GM23248 (cell line): ENCODE measurements at places on chromosomes 16 and 17.

DNA sequence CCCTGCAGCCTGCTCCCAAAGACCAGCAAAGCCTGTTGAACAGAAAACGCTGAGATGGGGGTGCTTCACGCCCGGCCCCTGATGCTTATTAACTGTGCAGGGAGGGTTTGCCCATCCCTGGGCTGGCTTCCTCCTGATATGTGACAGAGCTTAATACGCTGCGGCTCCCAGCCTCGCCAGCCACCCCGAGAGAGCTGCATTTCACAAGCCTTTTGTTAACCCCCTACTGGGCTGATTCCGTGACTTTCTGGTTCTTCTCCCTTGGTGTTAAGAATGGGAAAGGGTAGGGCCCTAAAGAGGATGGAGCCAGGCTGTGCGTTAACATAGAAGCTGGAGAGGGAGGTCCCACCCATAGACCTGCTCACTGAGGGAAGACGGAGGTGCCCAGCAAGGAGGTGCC is 211.8 kb downstream of the ENGASE start:
- DNase-seq, result no peak

GRCh38 chr16:58459344-58460218 is 40.4 kb upstream of the NDRG4 start:
- DNase-seq, result peak; percentile 76

DNA sequence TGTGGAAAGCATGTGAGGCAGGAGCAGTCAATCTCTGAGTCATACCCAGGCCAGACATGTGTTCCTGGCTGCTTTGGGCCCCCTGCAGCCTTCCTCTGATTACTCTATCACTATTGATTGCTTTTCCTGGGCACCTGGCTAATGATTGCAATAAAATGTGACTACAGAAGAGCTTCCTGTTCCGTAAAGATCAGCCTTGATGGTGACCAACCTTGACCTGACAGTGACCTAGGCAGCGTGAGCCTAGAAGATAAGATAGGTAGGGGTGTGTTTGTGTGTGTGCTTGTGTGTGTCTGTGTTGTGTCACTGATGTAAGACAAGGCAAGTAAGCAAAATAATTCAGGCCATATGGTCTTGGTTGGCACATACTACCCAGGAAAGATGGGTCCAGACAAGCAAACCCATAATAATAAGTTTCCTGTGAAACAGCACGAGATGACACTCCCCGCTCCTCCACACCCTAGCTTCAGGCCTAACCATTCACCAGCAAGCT is 367.7 kb upstream of the CDH11 start:
- peak; percentile 19 for DNase-seq

GRCh38 chr16:2820836-2821486 is 3.9 kb downstream of the PRSS21 start:
- no peak for DNase-seq

DNA sequence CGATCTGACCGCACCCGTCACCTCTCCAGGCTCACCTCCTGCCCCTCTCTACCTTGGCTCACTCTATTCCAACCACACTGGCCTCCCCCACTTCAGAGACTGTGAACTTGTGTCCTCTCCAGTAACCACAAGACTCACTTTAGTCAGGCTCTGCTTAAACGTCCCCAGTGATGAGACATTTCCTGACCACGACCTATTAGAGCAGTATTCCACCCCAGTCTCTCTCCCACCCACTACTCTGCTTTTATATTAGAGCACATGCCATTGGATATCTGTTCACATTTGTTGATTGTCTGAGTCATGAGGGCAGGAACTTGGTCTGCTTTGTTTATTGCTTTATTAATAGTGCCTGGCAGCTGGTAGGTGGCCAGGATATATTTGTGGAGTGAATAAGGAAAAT is 20.1 kb downstream of the COX11 start:
- peak; percentile 90 for DNase-seq

DNA sequence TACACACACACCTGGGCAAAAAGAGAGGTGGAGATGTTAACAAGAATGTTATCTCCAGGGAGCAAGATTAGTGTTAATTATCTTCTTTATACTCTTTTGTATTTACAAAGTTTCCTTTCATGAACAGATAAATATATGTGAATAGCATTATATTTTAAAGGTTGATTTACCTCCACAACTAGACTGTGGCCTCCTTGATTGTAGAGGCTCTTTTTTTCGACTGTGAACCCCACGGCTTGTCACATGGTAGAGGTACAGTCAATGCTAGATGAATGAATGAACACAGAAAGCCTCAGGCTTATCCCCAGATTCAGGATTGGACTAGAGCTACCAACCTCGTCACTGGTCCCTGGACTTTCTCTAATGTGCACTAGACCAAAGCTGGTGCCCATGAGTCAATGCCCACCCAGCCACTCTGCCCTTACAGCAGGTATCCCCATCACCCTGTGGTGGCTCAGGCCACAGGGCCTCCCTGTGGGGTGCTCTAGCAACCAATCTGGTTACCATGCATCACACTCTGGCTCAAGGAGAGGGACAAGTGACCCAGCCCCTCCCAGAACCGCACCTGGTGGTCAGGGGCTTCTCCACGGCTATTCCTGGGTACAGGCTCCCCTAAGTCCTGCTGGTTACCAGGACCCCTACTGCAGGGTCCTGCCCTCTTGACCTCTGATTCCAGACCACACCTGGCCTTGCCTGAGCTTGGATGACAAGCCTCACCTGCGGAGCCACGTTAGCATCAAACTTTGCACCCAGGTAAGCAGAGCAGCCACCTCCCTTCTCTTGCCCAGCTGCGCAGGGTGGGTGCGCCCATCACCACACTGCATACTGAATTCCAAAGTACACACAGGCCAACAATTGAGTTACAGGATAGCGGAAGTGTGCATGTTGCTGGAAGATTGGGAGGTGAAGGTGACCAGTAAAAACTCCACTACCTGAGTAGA is 101.0 kb downstream of the CDYL2 start:
- no peak for DNase-seq

DNA sequence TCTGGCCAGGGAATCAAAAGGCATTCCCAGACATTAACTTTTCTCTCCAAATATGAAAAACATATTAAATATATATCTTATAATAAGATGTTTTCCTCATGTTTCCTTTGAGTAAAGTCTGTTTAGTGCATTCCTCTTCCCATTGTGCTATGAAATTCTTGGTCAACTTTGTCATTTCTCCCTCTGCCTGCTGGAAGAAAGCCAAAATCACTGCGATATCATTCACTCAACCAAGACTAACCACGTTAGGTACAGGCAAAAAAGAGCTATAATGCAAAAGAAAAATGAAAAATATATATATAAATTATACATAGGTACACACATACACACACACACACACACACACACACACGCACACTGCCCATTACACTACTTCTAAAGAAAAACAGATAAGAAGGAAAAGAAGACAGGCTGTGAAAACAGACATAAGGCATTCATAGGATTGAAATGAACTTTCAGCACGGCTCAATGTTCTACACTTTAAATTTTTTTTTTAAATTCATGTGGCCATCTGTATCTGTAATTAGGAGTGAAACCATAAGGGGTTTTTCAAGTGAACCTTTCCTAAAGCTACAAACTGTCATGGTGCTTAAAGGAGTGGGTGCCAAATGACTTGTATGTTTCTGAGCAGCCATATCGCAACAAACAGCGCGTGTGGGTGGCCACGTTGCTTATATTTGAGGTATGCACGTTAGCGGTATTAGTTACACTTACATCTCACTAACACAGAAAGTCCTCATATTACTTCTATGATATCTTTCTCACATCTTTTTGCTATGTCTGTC is 71.6 kb upstream of the PSMD7 start:
- peak; percentile 6 for DNase-seq

DNA sequence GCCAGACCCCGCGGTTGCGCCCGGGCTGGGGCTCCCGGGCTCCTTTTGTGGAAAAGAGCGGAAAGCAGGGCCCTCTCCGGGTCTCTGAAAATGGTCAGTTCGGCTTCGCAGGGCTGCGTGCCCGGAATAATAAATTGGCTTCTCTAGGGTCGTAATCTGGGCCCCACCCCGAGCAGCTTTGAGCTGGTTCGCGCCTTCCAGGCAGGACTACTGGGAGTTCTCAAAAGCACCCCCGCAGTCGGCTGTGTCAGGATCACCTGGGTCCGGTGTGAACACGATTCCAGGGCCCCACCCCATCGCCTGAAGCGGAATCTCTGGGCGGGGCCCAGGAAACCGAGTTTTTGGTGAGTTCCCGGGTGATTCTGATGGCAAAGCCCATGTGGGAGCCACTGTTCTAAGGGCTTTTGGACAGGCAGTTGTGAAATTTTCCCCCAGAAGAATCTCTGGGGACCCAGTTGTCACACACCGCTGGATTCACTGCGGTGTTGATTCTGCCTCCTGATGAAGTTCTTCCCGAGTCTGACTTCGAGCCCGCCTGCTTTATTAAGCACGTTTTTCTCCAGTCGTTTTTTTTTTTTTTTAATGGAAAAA is 77.0 kb downstream of the MRC2 start:
- DNase-seq, result peak; percentile 53

DNA sequence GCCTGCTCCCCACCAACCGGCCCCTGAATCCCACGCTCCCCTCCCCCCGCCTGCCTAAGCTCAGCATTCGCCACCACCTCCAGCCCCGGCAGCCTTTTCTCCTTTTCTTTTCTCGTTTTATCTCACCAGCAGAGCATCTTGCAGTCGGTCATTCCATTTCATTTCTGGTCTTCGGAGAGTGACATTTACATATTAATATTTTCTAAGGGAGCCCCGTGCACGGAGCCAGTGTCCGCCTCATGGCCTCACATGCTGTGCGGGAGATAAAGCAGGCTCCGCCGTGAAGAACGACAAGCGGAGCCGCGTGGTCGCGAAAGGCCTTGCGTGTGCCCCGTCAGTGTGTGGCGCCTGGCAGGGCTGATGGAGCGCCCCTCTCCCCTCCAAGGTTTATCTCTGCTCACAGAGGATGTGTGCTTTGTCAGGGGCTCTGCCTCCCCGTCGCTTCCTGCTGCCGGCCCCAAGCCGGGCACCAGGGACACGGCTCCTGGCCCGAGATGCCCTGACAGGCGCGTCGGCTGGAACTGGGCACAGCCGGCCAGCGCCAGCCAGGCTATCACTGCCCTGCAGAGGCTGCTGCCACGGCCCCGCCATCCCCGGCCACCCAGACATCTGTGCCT is 95.5 kb upstream of the GSE1 start:
- DNase-seq, result no peak

- DNase-seq, result no peak
Measured at GRCh38 chr17:63644846-63645245, 22.6 kb downstream of the MAP3K3 start.

- no peak for DNase-seq
Measured at GRCh38 chr16:26762594-26762993, 304.1 kb upstream of the C16orf82 start.

DNA sequence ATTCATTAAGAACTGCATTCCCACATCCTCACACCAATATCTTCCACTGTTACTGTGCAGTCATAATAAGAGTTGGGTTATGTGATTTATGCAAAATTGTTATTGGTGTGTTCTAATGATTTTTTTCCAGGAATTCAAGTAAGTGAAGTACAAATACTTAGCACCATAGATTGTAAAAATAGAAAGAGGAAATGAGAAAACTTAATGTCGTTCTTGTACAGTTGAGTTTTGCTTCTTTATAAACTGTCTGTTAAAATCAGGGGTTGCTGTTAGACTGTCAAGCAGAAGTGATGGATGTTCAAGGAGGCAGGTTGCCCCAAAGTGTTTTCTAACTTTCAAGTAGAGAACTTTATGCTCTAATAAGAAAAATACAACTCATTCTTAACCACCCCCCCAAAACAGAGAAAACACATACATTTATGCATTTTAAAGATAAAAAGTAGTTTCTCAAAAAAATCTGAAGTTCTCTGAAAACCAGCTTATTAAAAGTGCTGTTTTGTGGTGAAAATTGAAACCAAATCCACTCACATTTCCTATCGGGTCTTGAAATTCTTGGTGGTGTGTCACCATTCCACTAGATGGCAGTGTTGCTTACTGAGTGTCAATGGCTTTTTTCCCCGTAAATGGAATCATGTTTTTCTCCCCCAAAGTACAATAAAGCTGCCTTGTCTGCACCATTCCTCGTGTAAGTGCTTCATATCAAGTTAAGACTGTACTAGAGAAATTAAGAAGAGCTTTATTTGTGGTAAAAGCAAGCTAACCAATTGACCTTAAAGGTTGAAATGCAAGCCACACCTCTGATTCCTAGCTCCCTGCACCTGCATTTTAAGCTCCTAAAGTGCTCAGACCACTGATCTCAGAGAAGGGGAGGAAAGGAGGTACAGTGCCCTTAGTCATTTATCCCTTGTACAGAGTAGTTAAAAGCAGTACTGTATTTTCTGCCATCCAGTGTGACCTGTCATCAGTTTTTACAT is 4.7 kb upstream of the IGSF6 start:
- DNase-seq, result peak; percentile 76

DNA sequence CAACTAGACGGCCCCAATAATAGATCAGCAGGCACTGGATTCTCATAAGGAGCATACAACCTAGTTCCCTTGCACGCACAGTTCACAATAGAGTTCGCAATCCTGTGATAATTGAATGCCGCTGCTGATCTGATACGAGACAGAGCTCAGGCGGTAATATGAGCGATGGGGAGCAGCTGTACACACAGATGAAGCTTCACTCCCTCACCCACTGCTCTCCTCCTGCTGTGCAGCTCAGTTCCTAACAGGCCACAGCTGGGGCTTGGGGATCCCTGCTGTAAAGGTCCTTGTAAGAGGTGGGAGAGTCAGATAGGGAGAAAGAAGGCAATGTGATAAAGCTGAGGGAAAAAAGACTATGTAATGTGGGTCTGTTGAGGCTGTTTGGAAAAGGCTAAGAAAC is 577.5 kb downstream of the RBFOX1 start:
- no peak for DNase-seq

DNA sequence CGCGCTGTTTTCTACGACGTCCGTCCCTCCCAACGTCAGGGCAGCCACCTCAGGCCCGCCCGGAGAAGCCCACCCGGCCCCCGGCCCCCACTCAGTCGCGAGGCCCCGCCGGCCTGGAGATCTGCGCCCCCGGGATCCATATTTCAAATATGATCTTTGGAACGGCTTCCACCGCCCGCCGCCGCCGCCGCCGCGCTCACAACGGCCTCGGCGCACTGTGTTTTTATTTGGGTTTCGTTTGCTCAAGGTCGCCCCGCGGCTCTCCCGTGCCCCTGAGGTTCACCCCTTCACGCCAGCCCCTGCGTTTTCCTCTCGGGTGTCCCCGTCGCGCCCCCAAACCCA is 4.2 kb upstream of the CBX4 start:
- DNase-seq, result peak; percentile 45

DNA sequence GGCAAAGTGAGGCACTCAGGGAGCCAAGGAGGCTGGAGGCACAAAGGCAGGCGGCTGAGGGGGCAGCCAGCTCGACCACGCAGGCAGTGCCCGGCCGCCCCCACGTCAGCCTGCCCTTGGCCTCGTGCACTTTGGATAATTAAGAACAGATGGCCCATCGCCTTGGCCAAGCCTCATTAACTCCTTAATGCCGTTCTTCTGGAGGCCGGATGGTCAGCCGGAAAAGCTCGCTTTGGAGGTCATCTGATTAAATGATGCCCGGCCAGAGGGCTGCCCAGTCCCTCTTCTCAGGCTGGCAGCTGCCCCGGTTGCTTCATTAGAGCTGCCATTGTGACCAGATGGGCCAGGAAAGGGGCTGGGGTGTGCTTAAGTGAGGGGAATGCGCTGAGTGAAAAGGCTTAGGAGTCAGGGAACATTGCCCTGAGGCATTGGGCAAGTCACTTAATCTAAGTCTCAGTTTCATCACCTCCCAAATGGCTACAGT is 364.0 kb downstream of the NPIPA8 start:
- DNase-seq, result no peak
